ENCODE measurements at places on chromosomes 2 and 18. TPM values are rescaled to one million over a fixed set of nuclear protein-coding genes. Genes with fewer than 3 reads are reported as not detected.

Gene GREB1L
- total RNA-seq: under 0.01 TPM

Gene DSC2
- total RNA-seq: under 0.01 TPM

Gene CROCC2
- total RNA-seq: not detected

Gene ST8SIA3
- not detected for total RNA-seq

Gene CTAGE1
- not detected for total RNA-seq

Gene TMEM169
- not detected for total RNA-seq

Gene DPP4
- 69.3 TPM for total RNA-seq

Gene BBS5
- 5.0 TPM for total RNA-seq

Gene DUSP19
- 1.9 TPM for total RNA-seq

Gene UGT1A4
- not detected for total RNA-seq

Gene MAP3K19
- not detected for total RNA-seq

Gene IL37
- not detected for total RNA-seq

Gene C18orf32
- total RNA-seq: 13.1 TPM

Gene SH3RF3
- total RNA-seq: 6.1 TPM

Gene KCNS3
- 1.8 TPM for total RNA-seq

Gene INSIG2
- total RNA-seq: 18.8 TPM

Gene DYNAP
- total RNA-seq: not detected

Gene OTOF
- 0.15 TPM for total RNA-seq

Gene TMEM163
- 1.9 TPM for total RNA-seq

Gene FEV
- not detected for total RNA-seq

Gene CDCA7
- 12.0 TPM for total RNA-seq

Gene MC5R
- total RNA-seq: not detected

Gene BOLL
- total RNA-seq: not detected

Gene AOX1
- 0.32 TPM for total RNA-seq

Gene OSBPL6
- 0.97 TPM for total RNA-seq

Measured in epithelial cell of umbilical artery (primary cell).